Activated naive CD4-positive, alpha-beta T cell treated with anti-CD3 and anti-CD28 coated beads, Interleukin-2, amount 50 U/mL, for 16 hours (primary cell): ENCODE measurements at places on chromosomes 1 and 21.
A peak's percentile ranks its signal among the peaks of the same experiment; 100 is the strongest.

GRCh38 chr1:183609313-183609712 is 19.1 kb upstream of the NCF2 start:
- DNase-seq = no peak

GRCh38 chr1:117566556-117566955 is 39.3 kb upstream of the TENT5C start:
- DNase-seq = no peak

DNA sequence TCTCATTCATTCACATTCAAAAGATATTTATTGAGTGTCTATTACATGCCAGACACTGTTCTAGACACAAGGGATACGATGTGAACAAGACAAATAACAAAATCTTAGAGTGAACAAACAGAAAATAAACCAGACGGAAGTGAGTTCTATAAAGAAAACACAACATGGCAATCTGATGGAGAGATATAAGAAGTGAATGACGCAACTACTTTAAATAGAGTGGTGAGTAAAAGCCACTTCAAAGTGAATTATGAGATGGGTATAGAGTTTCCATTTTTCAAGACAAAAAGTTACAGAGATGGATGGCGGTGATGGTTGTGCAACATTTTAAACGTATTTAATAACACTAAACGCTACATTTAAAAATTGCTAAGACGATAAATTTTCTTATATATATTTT is 75.4 kb downstream of the CEP170 start:
- DNase-seq = no peak

DNA sequence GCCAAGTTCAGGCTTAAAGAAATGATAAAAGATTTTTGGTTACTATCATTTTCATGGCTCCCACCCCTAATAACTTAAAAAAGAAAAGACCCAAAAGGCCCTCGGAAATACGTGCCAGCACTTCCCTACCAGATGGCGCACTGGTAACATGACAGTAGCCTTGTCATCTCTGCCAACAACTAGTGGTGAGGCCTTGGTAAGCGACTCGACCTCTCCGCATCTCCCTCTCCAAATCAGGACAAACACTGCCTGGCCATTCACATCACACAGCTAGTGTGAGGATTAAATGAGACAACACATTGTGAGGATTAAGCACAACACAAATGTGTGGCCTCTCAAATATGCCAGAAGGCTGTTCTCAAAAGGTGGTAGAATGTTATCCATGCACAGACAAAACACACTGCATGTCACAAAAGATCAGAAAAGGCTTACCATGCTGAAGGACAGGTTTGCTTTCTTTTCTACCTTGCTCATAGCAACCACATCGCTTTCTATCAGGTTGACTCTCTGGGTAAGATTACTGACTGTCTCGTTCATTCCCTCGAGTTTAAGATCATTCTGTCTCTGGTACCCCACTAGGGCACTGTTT is 16.4 kb downstream of the TEX38 start:
- DNase-seq = no peak

DNA sequence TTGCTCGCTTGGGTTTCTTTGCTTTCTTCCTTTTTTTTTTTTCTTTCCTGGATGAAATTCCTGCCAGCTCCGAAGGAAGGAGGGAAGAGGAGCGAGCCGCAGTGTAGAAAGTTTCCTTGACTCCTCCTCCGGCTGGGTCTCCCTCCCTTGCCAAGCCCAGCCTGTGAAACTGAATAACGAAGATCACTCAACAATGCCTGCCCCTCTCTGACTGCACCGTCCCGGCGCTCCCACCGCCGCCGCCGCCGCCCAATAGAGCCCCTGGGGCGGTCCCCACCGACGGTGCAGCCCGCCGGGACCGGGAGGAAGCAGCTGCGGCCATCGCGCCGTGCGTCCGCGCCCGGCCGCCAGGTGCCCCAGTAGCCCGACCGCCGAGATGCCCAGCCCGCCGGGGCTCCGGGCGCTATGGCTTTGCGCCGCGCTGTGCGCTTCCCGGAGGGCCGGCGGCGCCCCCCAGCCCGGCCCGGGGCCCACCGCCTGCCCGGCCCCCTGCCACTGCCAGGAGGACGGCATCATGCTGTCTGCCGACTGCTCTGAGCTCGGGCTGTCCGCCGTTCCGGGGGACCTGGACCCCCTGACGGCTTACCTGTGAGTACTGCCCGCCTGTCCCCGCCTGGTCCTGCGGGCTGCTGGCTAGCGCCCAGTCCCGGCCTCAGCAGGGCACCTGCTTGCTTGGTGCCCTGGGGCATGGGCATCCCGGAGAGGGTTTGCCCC is at the start of gene LGR6:
Gene LGR6, plus strand, starts transcription at position 186 of the 714 bp plus-strand sequence. Its CDS starts 191 bp downstream, at position 377.
- no peak for DNase-seq

- no peak for DNase-seq
Measured at GRCh38 chr1:108817016-108817415, 39.9 kb downstream of the AKNAD1 start.

DNA sequence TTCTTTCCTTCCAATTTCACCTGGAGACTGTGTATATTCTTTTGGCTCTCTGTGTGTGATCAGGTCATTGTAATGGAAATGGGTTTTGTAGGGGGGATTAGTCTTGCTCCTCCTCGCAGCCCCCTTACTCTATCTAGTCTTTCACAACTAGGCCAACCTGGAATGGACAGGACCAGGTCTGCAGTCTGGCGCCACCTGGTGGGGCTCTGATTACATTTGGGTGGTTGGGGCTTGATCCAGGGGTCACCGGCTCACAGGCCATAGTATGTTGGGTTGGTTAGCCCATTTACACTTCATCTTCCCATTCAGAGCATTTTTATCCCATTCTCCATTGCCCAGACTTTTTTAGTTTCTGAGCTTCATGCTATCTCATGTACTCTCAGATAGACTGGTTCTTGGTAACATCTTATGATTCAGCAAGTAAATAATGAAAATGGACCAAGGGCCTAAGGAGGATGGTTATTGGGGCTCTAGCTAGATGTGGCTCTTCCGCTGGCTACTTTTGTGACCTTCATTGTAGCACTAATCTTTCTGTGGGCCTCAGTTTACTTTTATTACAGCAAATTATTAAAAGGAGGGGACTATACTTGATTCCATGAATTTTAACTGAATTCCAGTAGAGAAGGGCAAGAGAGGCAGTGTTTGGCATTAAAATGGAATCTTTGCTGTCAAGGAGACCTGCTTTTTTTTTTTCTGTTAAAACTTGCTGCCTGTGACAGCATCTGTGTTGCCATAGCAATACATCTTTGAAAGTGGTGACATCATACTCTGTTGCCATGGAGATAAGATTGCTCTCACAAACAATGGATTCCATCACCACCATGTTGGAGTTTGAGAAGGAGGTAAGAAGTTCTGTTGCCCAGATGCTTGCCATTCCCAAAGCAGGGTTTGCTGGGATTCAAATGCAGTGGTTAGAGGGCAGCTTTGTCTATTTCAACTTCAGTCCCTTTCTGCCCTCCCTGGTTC is 150.1 kb downstream of the PLXNA2 start:
- peak; percentile 62 for DNase-seq
